ENCODE measurements at places on chromosomes 5 and 9.

DNA sequence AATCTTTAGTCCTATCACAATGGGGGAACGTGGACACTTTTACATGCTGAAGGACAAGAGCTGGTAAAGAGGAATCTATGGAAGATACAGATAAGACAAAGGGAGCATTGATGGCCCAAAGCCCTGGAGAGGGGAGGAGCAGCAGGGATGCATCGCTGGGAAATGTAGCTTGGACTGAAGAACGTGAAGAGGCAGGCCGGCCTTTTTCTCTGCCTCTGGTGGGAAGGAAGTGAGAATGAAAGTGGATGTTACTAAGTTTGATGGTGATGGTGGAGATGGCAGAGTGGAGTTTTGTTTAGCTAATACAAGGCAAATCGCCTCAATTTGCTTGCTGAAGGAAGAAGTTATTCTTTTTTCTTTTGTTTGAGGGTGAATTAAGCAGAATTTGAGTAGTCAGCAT, 124.6 kb upstream of the TAF11L2 start:
- DNase-seq = no peak

- DNase-seq = no peak
Observed at GRCh38 chr5:74888117-74888516, 21.9 kb upstream of the FAM169A start.

DNA sequence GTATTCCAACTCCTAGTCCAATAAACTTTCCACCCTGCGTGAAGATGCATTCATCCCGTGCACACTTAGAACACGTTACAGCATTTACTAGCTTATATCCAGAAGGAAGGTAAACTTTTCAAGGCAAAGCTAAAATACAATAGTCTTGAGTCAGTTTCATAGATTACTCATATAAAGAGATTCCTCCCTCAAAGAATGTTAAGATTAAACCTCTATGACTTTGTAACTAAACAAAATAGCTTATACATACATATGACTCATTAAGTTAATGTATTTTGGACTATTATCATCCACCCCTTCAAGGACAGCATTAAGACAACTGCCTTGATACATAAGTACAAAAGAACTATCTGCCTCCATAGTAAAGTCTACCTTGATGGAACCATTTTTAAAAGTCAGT, 36.1 kb downstream of the TLE1 start:
- no peak for DNase-seq

DNA sequence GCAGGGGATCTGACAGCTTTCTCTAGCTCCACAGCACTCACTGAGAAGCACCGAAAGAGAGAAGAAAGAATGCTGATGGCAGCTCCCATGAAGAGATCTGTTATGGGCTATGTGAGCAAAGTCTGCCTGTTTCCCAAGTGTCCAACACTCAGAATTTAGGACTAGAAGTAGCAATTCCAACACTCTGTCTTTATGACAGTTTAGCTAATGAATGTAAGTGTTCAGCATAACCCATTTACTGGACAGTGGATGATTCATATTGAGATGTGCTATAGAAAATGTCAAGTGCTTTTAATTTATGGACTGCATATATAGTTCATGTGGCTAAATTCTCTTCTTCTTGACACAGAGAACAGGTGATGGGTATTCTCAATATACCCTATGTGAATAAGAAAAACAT, 683.1 kb upstream of the ZNF608 start:
- DNase-seq = no peak

DNA sequence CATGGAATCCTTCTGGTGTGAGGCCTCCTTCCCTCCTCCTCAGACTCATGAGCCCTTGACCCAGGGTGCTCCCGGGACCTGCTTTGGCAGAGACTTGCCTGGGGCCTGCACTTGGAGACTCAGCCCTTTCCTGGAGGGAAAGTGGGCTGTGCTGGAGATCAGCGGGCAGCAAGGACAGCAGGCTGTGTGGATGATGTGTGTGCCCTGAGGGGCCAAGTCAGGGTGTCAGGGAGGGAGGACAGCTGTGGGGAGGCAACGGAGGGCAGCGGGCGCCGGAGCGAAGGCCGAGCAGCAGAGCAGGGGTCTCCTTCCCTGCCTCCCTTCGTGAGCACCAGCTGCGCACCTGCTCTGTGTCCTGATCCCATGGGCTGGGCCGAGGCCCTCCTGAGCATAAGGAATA, 6.1 kb upstream of the CSF2 start:
- DNase-seq = no peak

- no peak for DNase-seq
Observed at GRCh38 chr5:1643651-1644392, 120.1 kb upstream of the LPCAT1 start.

DNA sequence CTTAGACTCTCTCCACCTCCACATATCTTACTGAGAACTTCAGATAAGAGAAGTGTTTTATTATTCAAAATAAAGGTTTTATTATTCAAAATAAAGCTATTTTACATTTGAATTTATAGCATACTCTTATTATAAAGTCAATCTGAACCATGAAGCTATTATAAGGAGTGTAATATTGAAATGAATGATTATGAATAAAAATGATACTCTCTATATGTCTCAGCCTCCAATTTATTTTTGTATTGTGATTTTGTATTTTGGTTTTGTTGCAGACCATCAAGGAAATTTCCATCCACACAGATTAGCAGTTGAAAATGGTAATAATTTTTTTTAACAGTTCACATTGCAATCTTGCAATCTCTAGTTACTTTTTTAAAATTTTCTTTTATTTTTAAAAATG, 10.2 kb downstream of the FOCAD start:
- DNase-seq = no peak

DNA sequence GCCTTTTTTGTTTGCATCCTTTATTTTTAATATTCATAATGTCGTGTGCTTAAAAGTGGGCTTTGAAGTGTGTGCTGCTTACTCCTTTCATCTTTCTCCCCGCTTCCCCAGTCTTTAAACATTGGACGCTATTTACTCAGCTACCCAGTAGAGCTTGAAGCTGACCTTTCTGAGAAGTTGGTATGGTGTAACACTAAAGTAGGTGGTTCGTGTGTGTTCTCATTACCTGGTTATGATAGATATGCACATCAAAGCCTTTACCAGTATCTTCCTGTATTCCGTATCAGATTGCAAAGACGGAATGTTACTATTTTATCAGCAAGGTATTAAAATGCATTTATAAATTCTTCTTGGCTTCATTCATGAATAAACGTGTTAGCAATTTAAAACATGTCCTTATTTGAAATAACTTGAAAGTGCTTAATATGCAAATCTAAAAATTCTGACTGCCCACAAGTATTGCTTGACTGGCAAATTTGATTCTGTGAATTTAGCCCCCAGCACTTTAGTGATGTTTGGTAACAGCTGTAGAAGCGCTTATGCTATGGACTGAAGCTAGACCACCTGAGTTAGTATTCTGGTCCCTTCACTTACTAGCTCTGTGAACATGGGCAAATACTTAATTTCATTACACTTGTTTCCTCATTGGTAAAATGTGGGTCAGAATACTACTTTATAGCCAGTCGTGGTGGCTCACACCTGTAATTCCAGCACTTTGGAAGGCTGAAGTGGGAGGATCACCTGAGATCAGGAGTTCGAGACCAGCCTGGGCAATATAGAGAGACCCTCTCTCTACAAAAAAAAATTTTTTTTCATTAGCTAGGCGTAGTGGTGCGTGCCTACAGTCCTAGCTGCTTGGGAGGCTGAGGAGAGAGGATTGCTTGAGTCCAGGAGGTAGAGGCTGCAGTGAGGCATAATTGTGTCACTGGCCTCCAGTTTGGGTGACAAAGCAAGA, 1.7 kb downstream of the RRAGA start:
- no peak for DNase-seq

DNA sequence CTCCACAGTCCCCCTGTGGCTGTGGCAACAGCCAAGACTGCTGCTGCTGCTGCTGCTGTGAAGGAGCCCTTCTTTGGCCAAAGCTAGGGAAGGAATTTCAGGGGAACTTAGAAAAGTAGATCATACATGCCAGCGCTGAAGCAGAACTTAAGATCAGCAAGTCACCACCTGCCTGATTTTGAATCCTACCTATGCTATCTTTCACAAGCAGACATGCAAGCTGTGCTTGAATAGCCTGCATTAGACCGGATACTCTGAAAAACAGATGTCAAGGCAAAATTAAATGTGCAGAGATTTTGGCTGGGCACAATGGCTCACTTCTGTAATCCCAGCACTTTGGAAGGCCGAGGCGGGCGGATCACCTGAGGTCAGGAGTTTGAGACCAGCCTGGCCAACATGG, 99.3 kb upstream of the ZNF366 start:
- DNase-seq = no peak

DNA sequence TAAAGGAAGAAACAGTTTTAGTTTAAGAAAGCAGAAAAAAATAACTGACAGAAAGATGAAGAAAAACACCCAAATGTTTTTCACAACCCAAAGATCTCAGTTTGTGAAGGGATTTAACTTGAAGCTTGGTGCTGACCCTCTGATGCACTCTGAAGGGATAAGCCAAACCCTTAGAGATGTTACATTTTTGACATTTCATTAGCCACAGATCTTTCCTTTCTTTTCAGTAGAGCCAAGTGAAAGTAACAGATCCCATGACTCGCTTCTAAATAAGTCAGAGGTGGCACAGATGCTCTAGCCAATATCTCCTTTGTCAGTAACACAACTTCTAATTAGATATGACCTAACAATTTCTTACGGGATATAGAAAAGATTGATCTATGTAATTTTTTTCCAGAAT, 394.5 kb upstream of the EDIL3 start:
- DNase-seq = no peak

- DNase-seq = no peak
Observed at GRCh38 chr5:121962347-121962670, 534 bp downstream of the SRFBP1 start.

DNA sequence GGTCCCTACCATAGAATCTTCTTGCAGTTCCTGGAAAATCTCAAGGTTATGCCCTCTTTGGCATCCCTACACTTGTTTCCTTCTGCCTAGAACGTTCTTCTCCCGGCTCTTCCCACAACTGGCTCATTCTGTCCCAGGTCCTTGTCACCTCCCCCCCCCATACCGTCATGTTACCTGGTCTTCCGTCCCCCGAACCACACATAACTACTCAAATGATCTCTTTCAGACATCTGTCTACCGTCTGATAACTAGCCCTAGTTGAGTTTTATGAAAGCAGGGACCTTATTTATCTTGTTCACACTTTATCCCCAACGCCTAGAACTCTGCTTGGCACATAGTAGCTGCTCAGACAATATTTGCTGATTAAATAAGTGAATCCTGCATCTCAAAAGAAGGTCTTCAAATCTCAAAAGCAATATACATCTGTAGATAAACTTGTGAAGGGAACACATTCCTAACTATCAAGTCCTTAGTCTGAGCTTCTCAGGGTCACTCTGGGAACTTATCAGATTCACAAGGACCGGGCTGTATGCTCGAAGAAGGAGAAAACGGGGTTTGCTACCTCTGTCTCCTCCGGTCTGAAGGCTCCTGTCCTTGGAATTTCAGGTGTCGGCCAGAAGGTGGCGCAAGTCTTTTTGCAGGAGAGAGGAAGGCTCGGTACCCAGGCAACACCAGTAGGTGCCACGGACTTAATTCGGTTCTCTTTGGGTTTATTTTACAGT, 30.0 kb downstream of the LCP2 start:
- DNase-seq = peak; percentile 61

DNA sequence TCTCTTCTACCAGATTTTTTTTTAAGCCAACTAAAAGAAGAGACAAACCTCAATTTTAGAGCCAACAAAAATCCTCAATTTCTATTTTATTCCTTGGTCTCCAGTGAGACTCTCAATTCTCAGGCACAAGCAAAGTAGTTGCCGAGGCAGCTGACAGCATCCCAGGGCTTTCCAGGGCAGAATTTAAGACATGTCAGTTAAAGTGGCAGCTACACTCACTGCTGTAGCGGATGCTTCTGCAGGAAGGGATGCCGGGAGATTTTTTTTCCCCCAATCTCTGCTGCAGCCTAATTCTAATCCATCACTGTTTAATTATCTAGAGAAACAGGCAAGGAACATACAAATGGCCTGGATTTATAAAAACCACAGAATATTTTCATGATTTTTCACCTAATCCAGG, 57.0 kb downstream of the TTC39B start:
- no peak for DNase-seq

- no peak for DNase-seq
Observed at GRCh38 chr5:51383131-51384121, at the start of gene ISL1. Gene ISL1, plus strand, starts transcription at chr5:51383448. Its CDS starts 224 bp downstream, at chr5:51383672.

GRCh38 chr9:127140181-127140580, 17.7 kb upstream of the ANGPTL2 start:
- no peak for DNase-seq

DNA sequence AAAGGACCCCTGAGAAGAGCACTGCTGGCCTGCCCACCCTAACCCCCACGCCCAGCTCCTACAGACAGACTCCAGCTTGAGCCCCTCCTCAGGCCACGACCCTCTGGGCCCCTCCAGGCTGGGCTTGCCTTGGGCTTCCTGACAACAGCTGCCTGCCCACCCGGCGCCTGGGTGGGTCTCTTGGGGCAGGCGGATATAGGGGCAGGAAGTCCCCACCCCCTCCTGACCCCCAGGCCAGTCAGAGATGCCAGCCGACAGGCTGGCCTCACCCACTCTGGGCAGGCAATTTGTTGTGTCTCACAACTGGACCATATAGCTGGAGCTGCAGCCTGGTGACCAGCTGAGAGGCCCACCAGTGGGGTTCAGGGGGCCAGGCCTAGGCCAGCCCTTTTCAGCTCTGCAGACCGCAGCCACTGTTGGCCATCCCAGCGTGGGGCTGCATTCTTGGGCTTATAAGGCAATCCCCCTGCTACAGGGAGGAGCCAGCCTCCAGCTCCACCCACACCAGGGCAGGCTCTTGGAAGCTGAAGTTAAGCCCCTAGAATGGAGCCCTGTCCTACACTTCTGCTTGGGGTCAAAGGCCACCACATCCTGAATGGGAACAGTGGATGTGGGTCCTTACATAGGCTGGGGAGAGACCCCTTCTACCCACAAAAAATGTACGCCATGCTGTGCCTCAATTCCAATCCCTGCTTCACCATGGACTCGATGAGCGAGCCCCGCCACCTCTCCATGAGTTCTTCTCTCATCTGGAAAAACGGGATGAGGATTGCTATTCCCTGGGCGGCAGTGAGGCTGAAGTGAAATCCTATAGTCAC, 2.0 kb downstream of the PDLIM7 start:
- DNase-seq = no peak

DNA sequence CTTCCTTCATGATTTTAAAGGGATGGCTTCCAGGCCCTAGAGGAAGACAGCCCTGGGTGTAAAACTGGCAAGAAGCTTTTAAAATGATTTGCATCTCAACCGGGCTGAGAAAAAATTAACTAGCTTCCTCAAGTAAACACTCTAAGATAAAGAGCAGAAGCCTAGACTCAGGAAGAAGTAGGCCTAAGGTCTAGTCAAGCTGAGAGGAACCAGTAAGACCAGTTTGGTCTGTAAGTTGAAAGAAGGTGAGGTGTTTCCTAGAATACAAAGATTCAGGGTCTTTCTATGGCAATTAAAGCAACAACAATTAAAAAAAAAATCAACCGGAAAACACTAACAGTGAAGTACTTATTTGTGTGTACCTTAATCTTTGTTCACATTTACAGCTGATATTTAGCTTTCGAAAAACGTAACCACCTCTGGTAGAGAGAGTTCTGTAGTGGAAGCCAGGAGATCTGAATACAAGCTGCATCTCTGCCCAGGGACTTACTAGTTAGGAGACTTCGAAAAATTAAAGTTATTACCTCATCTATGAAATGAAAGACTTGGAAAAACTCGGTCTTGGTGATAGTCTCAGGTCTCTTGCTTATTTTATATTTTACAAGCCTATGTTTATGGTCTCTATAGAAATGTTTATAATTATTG, 75.7 kb downstream of the TUSC1 start:
- DNase-seq = no peak

GRCh38 chr5:128763321-128763720, 202.0 kb upstream of the SLC27A6 start:
- DNase-seq = no peak
